Central memory CD8-positive, alpha-beta T cell (primary cell): ENCODE measurements at places on chromosomes 3 and 15.

DNA sequence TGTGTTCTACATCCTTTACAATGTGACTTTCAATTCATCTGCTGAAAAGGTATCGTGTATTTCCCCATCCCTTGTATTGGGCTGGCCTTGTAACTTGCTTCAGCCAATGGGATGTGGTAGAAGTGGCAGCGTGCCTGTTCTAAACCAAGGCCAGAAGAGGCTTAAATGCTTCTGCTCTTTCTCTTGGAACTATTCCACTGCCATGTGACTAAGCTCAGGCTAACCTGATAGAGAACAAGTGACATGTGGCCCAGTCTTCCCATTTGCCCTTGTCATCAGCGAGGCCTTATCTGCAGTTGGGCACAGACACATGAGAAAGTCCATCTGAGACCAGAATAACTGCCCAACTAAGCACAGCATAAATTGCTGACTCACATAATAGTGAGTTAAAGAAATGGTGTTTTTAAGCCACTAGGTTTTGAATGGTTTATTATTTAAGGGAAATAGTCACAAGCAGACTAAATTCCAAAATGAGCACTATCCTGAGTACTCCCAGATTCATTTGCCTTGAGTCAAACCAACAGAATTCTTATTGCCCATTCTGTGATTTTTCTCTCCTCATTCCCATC is 230.2 kb downstream of the CPNE4 start:
- no peak for DNase-seq

DNA sequence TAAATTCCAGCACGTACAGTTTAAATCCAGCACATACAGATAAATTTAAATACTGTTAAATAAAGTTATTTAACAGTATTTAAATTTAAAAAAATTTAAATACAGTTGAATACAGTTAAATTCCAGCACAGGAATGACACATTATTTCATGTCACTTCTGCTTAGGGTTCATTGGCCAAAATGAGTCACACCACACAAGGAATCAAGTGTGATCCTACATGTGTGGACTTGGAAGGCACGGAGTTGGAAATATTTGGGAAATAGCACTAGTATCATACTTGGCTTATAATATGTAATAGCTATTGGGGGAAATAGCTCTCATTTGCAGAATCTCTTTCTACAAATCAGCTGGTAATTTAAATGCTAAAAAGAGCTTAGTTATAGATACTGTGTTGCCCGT is 10.6 kb downstream of the RAB7A start:
- DNase-seq, result no peak

DNA sequence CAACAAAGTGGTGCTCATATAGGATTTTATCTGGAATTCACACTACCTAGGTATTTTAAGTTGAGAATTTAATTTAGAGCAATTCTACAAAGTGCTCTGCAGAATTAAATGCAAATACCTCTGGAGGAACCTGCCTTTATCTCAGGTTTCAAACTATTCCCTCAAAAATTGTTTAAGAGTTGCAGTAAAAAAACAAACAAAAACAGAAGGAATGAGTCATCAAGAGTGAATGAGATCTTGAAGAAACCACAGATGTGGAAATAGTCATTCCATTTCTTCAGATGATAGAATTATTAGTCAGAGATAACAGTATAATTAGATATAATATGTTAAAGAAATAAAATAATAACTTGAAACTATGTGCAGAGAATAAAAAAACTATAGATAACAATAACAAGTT is 80.8 kb upstream of the SCN5A start:
- DNase-seq, result no peak

GRCh38 chr3:851098-851790 is 241.6 kb upstream of the CNTN6 start:
- no peak for DNase-seq

- DNase-seq, result no peak
Observed at GRCh38 chr3:186220365-186220764, 111.5 kb upstream of the ETV5 start.

DNA sequence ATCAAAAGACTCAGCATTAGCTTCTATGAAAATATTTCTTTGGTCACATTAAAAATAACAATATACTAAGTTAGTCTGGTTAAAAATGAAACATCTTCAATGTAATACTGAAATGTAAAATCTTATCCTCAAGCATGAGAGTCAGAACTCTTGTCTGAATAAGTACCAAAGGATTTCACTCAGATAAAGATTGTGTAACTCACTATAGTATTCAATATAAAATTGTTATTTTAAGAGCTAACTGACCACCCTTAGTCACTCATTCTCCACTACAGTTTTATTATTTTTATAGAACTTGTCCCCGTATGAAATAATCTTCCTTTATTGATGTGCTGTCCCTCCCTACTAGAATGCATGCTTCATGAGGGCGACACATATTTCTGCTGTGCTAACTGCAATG is 426.3 kb downstream of the MECOM start:
- DNase-seq, result no peak

DNA sequence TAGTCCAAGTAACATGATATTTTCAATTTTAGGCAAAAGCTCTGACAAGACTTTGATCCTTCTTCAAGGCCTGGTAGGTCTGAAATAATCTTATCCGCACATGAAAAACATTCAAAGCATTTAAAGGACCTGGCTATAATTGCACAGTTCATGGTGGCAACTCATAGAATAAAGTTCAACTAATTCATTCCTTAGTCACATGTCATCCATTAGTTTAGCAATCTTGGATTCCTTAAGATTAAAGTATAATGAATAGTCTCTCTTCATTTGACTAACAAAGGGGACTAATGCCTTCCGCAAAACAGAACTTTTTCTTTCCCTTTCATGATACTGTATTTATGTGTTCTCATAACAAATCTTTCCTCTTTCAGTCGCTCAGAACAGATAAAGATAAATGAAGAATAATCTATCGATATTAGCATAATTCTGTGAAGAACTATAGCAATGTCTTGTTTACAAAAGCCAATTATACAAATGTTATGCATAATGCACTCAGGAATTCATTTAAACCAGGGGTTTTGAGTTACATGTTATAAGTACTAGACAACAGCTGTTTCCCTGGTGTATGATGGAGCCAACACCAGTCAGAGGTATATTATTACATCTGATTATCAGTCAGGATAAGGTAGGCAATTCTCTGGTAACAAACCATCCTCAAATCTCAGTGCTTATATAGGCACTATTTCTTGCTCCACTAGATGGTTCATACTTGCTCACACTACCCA is 172.5 kb downstream of the POTEB3 start:
- DNase-seq, result no peak

DNA sequence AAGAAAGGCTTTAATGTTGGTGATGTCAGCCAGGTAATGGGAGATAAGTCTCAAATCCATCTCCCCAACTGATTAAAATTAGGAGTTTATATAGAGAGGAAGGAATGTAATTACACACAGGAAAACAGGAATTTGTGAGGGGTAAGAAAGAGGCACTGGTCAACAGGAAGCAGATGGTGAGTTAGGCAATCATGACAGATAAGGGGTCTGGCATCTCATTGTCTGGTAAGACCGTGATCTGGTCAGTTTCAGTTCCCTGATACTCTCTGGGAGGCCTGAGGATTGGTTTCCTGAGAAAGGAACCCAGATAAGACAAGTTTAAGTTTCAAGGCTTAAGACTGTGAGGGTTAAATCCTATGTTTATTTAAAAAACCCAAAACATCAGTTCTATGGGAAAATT is 414.7 kb upstream of the ARRDC4 start:
- no peak for DNase-seq

DNA sequence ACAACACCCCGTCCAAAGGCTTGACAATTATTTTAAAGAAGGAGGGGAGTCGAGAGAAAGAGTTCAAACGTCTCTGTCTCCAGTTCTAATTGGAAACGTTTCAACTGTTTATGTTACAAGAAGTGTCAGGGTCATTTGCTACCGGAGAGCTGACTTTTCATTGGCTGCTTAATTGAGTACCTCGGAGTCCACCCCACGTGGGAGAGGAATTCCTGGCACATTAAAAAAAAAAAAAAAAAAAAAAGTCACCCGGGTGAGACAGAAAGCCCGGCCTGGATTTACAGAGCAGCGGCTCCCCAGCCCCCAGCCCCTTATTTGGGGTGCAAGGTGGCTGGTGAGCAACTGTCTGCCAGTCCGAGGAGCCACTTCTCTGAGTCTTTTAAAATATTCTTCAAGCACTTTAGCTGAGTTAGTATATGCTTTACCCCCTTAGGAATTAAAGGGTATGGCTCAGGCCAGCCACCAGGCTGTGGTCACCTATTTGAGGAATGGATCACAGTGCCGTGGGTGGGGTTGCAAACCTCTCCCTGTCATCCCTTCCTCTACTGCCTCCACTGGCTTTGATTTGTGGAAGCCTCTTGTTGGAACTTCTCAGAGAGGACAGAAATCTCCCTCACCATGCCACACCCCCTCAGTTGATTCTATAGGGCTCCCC is 3.9 kb upstream of the TLE3 start:
- DNase-seq, result no peak

DNA sequence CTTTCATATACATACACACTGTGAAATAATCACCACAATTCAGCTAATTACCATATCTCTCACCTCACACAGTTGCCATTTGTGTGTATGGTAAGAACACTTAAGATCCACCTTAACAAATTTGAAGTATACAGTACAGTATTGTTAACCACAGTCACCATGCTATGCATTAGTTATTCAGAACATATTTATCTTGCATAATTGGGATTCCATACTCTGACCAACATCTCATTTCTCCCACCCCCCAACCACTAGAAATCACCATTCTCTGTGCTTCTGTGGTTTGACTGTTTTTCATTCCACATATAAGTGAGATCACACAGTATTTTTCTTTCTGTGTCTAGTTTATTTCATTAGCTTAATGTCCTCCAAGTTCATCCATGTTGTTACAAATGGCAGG is 247.7 kb upstream of the CTNNB1 start:
- DNase-seq, result no peak

- no peak for DNase-seq
Observed at GRCh38 chr3:9399746-9400145, 2.3 kb downstream of the SETD5 start.

DNA sequence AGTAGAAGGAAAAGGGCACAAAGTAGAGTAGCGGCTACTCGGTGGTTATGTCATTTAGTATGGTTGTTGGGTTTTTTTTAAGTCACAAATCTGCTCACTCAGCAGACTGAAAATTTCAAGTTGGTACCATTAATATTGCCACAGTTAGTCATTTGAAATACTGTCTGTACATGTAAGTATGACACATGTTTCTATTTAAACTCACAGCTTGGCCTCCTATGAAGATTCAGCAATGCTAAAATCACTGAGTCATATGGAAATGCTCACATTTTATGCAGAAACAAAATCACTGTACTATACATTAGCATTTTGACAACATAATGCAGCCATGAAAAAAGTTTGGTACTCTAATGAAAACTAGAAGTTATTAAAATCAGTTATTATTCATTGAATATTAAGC is 571.9 kb downstream of the TAFA4 start:
- no peak for DNase-seq

DNA sequence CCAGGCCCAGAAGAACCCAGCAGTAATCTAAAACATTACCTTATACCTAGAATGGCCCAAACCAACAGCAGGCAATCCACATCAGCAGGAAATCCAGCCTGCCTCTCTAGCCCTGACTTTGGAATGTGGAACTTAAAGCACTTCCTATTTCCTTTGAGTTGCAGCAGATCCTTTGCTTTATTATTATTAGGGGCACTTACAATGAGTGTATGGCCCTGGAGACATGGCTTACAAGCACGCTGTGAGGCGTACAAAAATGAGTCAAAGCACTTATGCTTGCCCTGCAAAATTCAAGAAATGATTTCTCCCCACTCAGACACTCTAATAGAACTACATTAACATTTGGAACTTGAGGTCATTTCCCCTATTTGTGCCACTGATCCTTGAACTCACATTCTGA is 9.5 kb upstream of the KNSTRN start:
- no peak for DNase-seq

DNA sequence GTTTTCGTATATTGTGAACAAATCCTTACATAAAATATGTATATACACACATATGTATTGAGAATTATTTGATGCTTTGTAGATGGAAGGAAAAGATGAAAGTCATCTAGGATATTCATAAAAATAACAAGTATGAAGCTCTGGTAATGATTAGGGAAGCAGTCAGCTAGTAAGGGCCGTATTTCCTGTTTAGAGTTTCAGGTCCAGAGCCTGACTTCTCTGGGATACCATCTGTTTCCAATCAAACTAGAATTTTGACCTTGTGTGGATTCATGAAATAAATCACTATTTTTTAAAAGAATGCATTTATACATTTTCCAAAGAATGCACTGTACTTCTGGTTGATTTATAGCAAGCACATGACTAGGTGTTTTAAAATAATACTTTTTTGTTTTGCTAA is 156.1 kb upstream of the CGNL1 start:
- no peak for DNase-seq

GRCh38 chr15:70698836-70699390 is 64.4 kb downstream of the UACA start:
- no peak for DNase-seq

DNA sequence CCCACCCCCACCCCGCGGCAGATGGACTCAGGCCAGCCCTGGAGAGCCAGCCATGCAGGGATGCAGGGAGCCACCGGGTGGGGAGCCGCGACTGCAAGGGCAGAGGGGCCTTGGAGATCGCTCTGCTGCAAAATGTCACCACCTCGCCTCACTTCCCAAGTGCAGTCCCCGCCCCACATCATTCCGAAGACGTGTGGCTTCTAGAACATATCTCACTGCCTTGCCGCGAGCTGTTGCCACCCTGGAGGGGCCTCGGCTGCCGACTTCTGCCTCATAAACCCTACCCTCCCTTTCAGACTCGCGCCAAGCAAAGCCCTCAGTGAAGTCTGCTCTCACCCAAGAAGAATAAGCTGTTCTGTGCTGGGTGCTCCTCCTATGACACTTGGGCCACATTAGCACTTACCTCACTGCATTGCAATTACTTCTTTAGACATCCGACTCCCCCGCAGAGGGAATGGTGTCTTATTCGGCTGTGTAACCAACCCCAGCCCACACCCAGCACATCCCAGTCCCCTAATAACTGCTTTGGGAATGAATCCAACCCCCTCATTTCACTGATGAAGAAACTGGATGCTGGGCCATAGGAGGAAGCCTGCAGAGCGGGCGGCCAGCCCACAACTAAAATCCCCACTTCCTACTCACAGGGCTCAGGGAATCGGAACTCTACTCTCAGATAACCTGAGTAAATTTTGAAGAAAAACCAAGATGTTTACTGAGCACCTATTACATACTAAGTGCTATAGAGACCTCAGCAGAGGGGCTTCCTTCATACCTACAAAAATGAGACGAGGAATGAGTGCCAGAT is 8.6 kb downstream of the TLE3 start:
- DNase-seq, result no peak
